ENCODE measurements at places on chromosomes 3 and 15. TPM values are rescaled to one million over a fixed set of nuclear protein-coding genes. Genes with fewer than 3 reads are reported as not detected.
A peak's percentile ranks its signal among the peaks of the same experiment; 100 is the strongest.

SPSB4 gene
- 0.41 TPM for total RNA-seq

LSAMP gene
- total RNA-seq = 1.9 TPM

- no peak overlapping the region for H3K4me3 ChIP-seq
- H3K27me3 ChIP-seq = no peaks in the 10 kb centered on the region
- no peaks in the 10 kb centered on the region for H3K36me3 ChIP-seq
- no peaks in the 10 kb centered on the region for H3K4me1 ChIP-seq
- H3K27ac ChIP-seq = no peak overlapping the region
Observed at GRCh38 chr3:185527364-185527763, 25.0 kb downstream of the LIPH start.

DNA sequence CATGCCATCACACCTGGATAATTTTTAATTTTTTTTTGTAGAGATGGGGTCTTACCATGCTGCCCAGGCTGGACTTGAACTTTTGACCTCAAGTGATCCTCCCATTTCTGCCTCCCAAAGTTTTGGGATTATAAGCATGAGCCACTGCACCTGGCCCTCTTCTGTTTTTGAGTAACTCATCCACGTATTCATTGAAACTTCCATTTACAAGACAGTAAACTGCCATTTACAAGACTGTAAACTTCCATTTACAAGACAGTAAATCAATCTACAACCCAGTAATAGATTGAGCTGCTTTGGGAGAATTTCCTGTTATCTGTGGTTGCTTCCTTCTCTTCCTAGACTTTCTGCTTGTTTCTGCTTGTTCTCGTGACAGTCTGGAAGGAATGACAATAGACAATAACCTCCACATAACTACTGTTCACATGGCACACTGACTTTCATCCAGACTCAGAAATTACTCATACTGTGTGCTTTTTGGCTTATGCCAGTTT lies 114.7 kb upstream of the CCNL1 start:
- H3K4me1 ChIP-seq = no peaks in the 10 kb centered on the region
- no peak for DNase-seq
- H3K36me3 ChIP-seq = no peaks in the 10 kb centered on the region
- no peak overlapping the region for H3K4me3 ChIP-seq

- H3K4me1 ChIP-seq = no peaks in the 10 kb centered on the region
- H3K27me3 ChIP-seq = no peaks in the 10 kb centered on the region
- no peak for DNase-seq
- no peak overlapping the region for H3K27ac ChIP-seq
Observed at GRCh38 chr3:13198264-13198879, 125.1 kb upstream of the IQSEC1 start.

- no peaks in the 10 kb centered on the region for H3K36me3 ChIP-seq
- DNase-seq = no peak
- no peak overlapping the region for H3K27ac ChIP-seq
- peaks cover 52% of the 10 kb centered on the region for H3K4me1 ChIP-seq
- no peaks in the 10 kb centered on the region for H3K27me3 ChIP-seq
- peak overlapping the region; percentile 87 for H3K4me3 ChIP-seq
Observed at GRCh38 chr3:195540511-195540910, 2.6 kb downstream of the PPP1R2 start.

DNA sequence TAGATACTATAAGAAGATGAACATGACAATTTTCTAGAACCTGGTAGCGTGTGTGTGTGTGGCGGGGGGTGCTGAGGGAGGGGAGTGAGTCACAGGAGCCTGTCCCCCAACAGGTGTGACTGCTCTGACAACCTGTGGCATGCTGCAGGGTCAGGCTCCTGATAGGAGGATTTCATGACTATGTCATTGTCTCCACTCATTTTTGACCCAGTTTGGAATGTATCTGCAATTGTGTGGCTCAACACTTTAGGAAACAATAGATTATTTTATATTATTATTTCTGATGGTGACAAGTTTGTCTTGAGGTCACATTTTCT lies 9.3 kb upstream of the VILL start:
- H3K4me3 ChIP-seq = no peak overlapping the region
- H3K27me3 ChIP-seq = no peaks in the 10 kb centered on the region
- no peak for DNase-seq
- H3K27ac ChIP-seq = no peak overlapping the region

Data from thoracic aorta (tissue), 2 donors.